Amygdala (tissue), 56 donors: ENCODE measurements at places on chromosomes 2 and 18.

- no peak for DNase-seq
Observed at GRCh38 chr2:152657043-152657442, 60.2 kb downstream of the PRPF40A start.

DNA sequence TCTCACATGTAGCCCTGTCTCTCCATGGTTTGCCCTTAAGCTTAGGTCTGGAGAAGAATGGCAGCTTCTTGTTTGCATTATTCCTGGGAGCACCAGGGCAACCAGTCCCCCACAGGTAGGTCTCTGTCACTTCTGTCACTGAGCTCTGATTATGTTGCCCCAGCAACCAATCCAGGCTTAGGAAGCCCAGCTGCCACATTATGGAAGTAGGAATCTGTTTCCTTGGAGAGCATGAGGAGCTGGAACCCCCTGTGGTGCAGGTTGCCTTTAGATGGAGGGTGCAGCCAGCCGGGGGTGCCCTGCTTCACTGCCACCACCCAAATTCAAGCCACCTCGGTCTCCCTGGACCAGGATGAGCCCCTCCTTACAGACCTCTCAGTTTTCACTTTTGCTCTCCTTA lies 4.8 kb downstream of the RESP18 start:
- DNase-seq = no peak

GRCh38 chr2:41865263-41865662 lies 182.6 kb upstream of the PKDCC start:
- DNase-seq = no peak

GRCh38 chr2:203751685-203752271 lies 45.3 kb downstream of the CD28 start:
- no peak for DNase-seq

DNA sequence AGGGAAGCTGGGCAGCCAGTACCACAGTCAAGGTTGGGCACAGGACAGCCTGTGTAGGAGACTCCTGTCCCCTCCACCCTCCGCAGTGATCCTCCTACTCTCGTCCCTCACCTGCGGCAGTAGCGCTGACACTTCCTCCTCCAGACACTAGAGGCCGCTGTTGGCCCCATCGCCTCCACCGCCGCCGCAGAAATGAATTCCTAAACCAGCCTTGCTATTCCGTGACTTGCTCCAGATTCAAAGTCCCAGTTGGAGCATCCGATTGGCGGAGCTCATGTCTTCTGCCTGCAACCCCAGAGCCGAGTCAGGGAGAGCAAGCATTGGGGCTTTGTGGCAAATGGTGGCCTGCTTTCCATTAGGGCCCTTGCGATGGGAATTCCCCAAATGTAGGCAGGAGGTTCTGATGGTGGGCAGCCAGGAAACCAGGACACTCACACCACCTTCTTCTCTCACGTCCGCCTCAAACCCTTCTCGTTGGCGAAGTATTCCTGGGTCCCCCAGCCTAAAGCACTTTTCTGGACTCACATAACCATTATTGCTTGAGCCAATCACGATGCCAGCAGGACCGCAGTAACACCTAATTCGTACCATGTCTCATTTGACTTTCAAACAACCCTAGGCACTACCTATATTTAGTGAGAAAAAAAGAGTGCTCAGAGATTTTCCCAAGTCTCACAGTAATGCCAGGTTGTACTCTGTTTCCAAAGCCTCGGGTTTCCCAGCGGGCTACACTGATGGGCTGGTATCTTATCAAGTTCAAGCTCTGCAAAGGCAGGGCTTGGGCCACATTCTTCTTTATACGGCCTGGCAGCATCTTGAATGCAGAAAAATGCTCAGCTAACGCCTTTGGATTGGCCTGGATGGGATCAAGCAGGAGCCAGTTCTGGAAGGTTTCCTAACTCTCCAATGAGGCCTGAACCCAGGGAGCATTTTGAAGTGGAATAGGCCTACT lies 1.2 kb upstream of the DNAJB2 start:
- peak; percentile 80 for DNase-seq
